ENCODE measurements at places on chromosomes 16 and 17.

DNA sequence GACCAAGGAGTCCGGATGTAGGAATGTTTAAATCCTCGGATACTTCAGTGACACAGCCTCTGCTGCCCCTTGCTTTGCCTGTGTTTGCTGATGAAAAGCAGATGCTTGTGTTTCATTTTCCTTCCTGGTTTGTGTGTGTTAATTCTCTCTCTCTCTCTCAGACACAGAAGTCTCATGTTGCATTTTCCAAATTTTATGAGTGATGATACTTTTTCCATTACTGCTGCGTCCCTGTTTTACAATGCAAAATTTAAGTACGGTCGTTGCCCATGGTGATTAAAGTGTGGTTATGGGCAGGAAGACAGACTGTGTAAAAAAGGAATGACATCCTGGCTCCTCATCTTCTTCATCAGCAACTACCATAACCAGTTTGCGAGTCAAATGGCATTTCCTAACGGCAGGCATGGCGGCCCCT is 5.7 kb downstream of the RMI2 start:
- DNase-seq = peak; percentile 74

DNA sequence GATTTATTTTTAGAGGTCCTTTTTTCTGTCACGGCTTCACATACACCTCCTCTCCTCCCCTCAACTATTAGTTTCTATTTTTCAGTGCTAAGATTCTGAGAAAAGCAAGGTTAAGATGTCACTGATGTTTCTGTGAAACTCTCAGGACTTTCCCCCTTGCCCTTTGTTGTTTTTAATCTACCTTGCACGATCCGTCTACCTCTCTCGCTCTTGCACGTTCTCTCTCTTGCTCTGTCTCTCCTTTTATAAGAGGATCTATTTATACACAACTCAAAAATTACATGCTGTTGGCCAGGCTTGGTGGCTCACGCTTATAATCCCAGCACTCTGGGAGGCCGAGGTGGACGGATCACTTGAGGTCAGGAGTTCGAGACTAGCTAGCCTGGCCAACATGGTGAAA is 43.6 kb downstream of the RPA1 start:
- DNase-seq = no peak

GRCh38 chr16:12802661-12803060 is 1.0 kb downstream of the CPPED1 start:
- DNase-seq = no peak

DNA sequence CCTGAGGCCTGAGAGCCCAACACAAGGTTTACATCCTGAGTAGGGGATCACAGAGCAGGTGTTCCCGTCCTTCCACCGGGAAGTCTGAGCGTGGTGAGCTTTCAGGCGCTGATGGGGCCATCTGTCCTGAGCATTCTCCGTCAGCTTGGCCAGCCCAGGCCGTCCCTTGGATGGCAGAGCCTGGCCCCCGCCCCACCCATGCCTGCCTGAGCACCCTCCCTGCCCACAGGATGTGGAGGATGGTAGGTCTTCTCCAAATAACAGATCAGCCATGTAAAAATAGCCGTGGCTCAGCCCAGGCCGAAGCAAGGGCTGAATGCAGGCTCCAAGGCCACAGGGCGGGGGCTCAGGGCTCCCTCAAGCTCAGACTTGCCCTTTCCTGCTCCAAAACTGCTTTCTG is 20.2 kb downstream of the SPNS2 start:
- DNase-seq = no peak

DNA sequence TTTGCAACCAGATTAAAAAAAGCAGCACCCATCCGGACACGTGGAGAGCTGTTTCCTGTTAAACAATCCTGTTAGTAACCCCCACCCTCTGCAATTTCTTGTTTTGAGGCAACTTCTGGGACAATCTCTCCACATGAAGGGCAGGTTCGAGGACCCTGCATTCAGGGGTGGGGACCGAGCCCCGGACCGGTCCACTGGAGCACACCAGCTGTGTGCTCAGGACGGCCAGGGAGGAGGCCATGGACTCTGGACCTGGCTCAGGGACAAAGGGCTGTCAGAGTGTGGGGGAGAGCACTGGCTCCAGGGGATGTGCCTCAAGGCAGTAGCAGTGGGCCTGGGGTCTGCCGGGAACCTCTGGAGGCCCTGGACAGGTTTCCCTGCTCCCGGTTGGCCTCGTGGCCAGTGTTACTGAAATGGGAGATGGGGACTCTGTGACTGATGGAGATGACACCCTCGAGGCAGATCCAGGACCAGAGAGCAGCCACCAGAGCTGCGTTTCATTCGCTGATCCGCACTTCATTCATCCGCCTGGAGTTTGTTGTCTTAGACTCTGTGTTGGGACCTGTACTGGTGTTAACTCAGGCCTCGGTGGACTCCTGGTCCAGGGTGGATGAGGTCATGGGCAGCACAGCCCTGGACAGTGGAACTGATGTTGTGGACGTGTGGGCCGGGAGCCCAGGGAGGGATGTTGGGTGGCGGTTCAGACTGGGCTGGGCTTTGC is 2.9 kb upstream of the CPNE7 start:
- DNase-seq = no peak
